NCI-H2081 treated with DMSO at 0.1 percent for 48 hours (cell line): ENCODE measurements at places on chromosomes 7 and 10.
A peak's percentile ranks its signal among the peaks of the same experiment; 100 is the strongest.

DNA sequence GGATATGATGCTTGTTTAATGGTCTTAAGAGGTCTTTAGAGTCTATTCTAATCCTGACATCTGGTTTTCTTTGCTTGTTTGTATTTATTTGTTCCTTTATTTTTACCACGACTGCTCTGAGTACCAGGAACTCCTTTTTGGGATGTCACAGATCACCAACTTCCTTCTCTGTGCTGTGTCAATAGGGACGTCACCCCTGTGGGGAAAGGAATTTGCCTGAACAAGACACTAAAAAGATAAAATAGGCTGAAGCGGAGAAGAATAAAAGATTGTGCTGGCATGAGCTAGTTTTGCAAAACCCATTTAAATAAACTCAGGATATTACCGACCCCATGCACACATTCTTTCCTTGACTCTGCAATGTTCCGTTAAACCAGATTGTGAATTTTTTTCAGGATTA, 27.7 kb downstream of the MGMT start:
- DNase-seq = no peak

DNA sequence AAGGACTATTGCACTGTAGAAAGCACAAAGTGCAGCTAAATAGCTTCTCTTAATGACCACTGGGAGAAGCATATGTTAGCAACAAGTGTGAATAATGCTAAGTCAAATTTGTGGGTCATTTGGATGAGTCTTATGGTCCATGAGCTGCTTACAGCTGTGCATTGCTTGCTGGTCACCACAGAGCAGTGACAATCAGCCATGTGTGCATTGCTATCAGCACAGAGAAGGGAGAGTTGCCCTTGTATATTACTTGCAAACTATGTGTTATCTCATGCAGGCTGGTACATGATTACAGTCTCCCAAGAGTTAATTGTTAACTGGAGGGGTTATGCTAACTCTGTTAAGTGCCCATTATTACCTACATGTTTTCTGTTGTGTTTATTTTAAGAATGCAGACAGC, 25.7 kb downstream of the MRPS33 start:
- DNase-seq = no peak

GRCh38 chr10:62893036-62893435, 76.9 kb upstream of the EGR2 start:
- DNase-seq = no peak

- no peak for DNase-seq
Observed at GRCh38 chr10:70513848-70514309, 35.3 kb downstream of the PALD1 start.

DNA sequence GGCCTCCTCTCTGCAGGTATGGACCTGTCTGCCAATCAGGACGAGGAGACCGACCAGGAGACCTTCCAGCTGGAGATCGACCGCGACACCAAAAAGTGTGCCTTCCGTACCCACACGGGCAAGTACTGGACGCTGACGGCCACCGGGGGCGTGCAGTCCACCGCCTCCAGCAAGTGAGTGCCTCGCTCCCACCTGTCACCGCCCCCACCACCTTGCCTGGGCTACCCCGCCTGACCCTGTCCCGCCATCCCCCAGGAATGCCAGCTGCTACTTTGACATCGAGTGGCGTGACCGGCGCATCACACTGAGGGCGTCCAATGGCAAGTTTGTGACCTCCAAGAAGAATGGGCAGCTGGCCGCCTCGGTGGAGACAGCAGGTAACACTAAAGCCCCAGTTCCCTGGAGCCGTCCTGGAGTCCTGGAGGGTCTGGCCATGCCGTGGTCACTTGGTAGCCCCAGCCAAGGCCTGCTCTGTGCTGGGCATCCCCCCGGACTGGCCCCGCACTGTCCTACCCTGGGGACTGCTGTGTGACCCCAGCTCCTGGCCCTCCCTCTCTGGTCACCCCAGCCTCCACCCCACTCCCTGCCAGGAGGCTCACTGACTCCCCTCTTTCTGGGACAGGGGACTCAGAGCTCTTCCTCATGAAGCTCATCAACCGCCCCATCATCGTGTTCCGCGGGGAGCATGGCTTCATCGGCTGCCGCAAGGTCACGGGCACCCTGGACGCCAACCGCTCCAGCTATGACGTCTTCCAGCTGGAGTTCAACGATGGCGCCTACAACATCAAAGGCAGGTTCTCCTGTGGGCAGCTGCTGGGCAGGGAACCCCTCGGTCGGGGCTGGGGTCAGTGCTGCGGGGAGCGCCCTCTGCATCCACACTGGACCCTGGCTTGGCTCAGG, 178.0 kb downstream of the RNF216 start:
- DNase-seq = no peak

- DNase-seq = no peak
Observed at GRCh38 chr7:12552876-12553275, 17.6 kb upstream of the SCIN start.

DNA sequence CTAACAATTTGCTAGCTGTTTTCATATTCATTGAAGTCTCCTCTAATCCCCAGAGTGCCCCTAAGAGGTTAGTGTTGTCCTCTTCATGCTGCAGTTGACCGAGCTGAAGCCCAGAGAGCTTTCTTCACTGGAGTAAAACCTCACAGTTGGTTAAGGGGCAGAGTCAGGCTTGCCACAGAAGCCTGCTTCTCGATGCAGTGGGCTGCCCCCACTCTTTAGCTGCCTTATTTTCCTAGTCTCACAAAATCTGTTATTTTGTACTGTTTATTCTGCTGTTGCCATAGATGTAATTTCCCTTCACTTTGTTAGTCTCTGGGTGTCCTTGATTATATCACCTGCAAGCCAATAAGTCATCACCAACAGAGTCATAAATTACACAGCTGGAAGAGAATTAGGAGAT, 56.3 kb upstream of the ZPBP start:
- no peak for DNase-seq

- DNase-seq = no peak
Observed at GRCh38 chr7:7931626-7932025, 37.0 kb upstream of the GLCCI1 start.

GRCh38 chr7:113044394-113044793, 42.2 kb downstream of the GPR85 start:
- DNase-seq = no peak

DNA sequence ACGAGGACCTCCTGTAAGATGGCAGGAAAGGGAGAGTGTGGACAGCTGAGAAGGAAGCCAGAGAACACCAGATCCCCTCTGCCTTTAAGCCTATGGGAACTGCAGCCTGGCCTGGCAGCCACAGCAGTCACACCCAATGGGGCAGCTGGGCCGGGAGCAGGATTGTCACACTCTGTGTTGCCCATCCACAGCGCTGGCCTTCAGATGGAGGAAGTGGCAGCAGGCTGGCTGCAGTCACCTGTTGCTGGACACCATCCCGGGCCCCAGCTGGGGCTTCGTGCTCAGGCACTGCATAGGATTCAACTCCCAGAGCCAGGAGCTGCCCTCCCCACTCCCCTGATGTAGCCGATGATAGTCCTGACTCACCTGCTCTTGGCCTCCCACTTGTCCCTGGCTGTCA, 114.4 kb downstream of the COL13A1 start:
- DNase-seq = no peak

DNA sequence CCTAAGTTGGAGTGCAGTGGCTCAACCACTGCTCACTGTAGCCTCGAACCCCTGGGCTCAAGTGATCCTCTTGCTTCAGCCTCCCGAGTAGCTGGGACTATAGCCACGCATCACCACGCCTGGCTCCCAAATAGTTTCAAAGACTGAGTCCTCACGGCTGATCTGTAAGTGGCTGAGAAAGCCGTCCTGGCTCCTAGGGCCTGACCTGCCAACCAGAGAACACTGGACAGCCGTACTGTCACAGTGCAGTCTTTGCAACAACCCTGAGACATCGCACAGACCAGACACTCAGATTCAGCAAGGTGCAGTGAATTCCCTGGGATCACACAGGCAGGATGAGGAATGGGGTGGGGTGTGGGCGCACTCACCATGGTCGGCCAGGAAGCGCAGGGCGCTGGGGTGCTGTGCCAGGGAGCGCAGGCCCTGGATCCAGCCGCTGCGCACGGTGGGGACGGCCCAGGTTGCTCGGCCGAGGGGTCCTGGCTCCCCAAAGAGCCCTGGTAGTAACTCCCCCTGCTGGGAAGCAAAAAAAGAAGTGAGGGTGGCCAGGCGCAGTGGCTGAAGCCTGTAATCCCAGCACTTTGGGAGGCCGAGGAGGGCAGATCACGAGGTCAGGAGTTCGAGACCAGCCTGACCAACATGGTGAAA, 10.7 kb downstream of the BRAT1 start:
- no peak for DNase-seq

GRCh38 chr7:94289071-94289470, 105.6 kb upstream of the COL1A2 start:
- peak; percentile 54 for DNase-seq

DNA sequence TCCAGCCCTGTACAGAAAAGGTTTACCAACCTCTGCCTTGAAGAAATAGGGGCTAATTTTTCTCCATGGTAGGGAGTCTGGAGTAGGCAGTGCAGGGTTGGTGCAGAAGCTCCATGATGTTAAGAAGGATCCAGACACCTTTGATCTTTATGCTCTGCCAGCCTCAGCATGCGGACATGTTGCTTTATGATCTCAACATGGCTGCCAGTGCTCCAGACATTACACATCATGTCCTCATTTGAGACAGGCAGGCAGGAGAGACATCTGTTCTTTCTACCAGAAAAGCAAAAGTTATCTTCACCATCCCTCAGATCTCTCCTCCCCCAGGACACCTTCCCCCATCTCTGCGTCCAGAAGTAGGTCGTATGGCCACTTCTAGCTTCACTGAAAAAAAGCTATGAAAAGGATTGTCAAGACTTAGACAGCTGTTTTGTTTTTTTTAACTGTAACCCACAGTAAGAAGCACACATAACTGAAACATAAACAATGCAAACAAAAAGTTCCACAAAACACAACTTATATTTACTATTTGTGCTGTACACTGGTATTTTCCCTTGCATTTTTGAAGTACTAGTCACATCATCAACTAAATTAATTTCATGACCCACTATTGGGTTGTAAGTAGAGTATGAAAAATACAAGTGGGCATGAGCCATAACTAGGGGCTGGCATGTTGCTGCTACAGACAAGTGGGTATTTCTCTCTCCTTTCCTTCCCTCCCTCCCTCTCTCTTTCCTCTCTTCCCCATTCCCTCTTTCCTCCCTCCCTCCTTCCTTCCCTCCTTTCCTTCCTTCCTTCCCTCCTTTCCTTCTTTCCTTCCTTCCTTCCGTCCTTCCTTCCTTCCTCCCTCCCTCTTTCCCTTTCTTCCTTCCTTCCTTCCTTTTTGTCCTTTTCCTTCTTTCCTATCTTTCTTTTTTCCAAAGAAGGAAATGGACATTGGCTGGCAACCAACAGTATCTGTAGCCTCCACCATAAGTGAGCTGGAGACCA, 2.6 kb upstream of the RASSF4 start:
- no peak for DNase-seq

GRCh38 chr7:28957751-28958234, 337 bp downstream of the TRIL start:
- no peak for DNase-seq

GRCh38 chr10:63767138-63767801, 246.1 kb downstream of the REEP3 start:
- no peak for DNase-seq

DNA sequence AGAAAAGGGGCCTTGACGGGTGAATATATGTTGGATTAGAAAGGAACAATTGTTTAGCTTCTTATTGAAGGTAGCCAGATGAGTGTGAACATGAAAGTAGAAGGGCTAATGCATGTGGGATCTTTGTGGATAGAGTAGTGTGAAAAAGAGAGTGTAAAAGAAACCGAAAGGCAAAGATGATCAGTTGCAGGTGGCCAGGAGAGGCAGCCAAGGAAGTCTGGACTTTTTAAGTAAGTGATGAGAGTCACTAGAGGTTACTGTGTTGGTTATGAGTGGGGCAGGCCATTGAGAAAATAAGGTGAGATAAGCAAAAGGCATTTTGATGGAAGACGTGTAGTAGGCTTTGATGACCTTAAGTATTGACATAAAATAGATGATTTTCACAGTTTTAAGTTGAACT, 64.7 kb upstream of the ETV1 start:
- no peak for DNase-seq

DNA sequence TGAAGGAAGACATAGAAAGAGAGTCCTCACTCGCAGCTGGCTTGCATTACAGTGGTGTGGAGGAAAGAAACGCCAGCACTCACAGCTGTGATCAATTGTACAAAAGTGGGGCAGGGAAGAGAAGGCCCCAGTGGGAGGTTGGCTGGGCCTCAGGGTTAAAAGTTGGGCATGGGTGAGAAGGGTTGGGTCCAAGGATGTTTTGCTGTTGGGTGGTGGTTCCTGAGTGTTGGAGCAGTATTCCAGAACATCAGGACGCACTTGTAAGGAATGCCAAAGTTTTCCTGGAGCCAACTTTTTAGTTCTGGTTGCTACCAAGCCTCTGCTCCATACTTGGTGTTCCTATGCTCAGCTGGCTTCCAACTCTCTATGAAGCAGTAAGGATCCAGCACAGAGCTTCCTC, 55.4 kb upstream of the MKRN1 start:
- no peak for DNase-seq
